ENCODE measurements at places on chromosomes 3 and 15.

- peak; percentile 92 for DNase-seq
Observed at GRCh38 chr15:75200765-75201615, 692 bp upstream of the C15orf39 start.

DNA sequence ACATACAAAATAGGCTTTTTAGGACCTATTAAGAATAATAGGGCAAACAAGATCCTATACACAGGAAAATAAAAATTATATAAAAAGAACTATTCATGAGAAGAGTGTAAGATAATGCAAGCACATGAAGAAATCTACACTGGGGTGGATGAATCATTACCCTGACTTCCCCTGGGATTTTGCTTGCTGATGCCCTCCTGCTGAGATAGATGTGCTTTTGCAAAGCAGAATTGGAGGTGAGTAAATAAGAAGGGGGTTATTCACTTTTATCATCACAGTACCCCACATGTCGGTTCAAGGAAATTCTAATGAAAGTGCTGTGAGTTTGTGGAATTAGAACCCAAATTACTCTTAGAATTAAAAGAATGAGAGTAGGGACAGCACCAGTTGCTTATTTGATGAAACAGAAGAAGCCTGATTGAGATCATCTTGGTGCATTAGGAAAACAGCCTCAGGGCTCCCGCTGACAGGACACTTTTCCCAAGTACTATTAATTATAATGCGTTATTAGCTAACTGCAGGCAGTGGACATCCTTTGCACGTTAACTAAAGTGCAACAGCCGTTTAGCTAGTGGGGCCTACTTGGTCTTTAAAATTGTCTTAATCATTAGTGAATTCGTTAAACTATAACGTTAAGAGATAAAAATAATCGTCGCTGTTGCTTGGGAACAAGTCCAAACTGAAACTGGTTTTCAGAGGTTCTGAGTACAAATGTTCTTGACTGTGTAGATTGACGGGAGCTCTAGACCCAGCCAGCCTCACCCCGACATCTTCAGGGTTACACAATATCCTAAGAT, 48.4 kb downstream of the SLC2A2 start:
- DNase-seq = no peak

- DNase-seq = no peak
Observed at GRCh38 chr3:45979378-45979777, 16.2 kb downstream of the FYCO1 start.

DNA sequence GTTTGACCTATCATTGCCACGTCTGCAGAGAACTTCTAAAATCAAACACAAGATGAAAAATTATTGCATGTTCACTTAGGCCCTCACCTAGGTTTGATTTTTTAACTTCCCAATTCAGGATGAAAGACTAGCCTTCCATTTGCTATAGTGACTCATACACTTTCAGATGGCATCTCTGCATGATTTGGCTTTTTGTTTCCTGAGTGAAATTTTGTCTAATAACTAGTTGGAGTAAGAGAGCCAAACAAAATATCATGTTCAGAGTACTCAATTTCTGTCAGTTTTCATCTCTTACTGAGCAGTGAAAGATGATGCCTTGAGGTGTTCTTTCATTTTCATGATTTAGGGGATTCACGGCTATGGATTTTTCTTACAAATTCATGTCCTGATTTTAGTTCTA, 122.9 kb downstream of the NSUN3 start:
- DNase-seq = no peak

DNA sequence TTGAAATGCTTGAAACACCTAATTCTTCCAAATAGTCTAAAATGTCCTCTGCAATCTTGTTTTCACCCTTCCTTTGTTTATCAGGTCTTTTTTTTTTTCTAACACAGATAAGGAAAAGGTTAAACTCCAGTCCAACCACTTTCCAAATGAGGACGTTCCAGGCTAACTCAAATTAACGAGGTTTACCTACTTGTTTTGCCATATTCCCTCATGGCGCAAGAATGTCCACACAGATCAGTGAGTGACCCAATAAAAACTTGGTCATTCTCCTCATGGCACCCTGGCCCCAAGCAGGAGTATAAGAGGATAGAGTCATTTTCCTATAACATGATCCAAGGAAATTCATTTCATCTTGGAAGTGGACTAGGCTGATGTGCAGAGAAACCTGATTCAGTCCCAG, 6.6 kb upstream of the LIPC start:
- DNase-seq = no peak

DNA sequence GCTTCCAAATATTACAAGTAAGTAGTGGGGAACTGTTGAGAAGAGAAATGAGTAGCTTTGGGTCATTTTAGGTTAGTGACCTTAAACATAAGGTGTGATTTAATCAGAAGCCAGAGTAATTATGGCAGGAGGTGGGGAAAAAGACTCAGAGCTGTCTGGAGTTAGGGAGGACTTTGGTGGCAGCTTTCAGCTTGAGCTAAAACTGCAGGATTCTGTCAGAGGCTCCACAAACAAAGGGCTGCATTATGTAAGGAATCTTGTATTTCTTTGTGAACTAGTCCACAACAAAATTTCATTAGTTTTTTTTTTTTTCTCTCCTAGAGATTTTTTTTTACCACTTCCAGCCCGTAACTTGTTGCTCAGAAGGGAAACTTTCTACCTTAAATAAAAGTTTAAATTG, 345.3 kb downstream of the TIGIT start:
- DNase-seq = no peak

Measured in RWPE1 (cell line).